Chondrocyte (in vitro differentiated cells): ENCODE measurements at places on chromosomes 11 and 22. TPM values are rescaled to one million over a fixed set of nuclear protein-coding genes. Genes with fewer than 3 reads are reported as not detected.

The SYCE3 gene
- total RNA-seq: not detected in 3 replicates

The GSTT2B gene
- total RNA-seq: 1.8 to 2.9 TPM in 2 of 3 replicates, not detected in the other

The SYT12 gene
- total RNA-seq: 7.2 to 15.3 TPM (median 7.2 TPM) in 3 replicates

The HPS4 gene
- 26.9 to 29.7 TPM (median 28.2 TPM) in 3 replicates for total RNA-seq

- DNase-seq: no peak
Measured at GRCh38 chr22:25051983-25052710, 99.6 kb downstream of the KIAA1671 start.

- DNase-seq: no peak
Measured at GRCh38 chr22:23035557-23036277, 34.6 kb upstream of the GNAZ start.

GRCh38 chr11:107916671-107917241 is 11.5 kb upstream of the RAB39A start:
- no peak for DNase-seq

DNA sequence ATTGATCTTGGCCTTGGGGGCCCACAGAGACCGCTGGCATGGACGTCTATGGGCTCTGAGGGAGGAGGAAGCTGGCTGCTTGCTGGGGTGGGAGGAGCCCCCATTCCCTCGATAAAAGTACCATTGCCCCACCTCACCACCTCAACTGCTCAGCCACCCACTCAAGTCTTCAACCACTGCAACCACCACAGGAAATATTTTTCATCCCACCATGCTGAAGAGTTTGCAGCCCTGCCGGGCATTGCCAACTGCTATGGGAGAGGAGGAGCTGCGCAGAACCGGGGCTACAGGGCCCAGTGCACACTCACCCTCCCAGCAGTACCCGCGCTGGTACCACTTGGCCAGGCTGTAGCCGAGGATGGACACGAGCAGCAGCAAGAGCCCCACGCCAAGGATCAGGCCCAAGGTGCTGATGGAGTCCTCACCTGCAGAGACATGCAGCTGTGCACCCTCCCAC is 29.2 kb downstream of the IL10RA start:
- DNase-seq: no peak

- DNase-seq: no peak
Measured at GRCh38 chr11:44702889-44703288, 23.9 kb upstream of the TSPAN18 start.

DNA sequence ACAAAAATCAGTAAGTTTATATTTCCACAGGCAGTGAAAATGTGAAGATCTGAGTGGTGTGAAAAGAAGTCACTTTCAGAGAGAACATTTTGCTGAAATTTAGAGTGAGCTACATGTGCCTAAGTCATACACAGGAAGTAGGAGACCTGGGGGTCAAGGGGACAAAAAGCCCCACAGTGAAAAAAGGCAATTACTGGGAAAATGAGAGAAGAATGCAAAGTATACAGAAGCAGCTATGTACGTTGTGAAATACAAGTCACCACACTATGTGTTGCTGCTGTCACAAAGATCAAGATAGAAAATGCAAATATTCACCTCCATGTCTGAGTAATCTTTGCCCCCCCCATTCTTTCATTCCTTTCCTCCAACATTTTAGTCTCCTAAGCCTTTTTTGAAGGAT is 21.6 kb upstream of the SESN3 start:
- DNase-seq: no peak

- no peak for DNase-seq
Measured at GRCh38 chr11:10268746-10269488, 25.1 kb downstream of the SBF2 start.
